ENCODE measurements at places on chromosomes 7 and 10. TPM values are rescaled to one million over a fixed set of nuclear protein-coding genes. Genes with fewer than 3 reads are reported as not detected.

GRCh38 chr10:123808286-123808685, 83.3 kb downstream of the CPXM2 start:
- H3K27me3 ChIP-seq, result peaks cover 38% of the 10 kb centered on the region
- H3K4me3 ChIP-seq, result no peak overlapping the region
- no peaks in the 10 kb centered on the region for H3K4me1 ChIP-seq
- no peak for DNase-seq
- no peaks in the 10 kb centered on the region for H3K36me3 ChIP-seq

CALML5 gene
- total RNA-seq, result not detected

DNA sequence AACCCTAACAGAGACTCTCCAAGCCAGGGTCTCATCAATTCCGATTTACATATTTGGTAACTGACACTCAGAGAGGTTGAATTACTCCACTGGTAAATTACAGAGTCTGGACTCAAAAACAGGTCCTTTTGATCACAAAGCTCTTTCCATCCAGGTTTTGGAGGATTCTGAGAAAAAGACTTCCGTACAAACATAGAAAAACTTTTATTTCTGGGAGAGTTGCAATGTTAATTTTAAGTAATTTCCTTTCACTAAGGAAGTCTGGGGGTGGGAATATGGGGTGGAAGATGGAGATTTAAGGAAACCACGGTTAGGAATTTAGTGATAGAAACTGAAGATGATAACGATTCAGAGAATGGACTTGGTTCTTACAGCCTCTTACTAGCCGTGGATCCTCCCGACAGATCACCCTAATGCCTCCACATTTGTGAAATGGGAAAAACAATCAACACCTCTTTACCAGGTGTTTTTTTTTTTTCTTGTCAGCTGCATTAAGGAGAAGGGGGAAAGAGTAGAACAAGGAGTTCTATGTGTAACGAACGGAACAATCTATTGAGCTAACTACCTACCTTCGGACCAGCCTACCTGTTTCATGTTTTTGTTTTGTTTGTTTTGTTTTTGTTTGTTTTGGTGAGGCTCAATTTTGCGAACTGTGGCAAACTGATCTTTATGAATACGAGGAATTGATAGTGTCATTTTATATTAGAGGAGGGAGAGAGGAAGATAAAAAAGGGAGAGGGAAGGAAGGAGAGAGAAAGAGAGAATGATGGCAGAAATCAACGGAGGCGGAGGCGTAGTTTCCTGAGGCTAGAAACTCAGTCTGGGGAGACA, 1.7 kb upstream of the RBM20 start:
- H3K4me1 ChIP-seq, result peaks cover 32% of the 10 kb centered on the region
- peaks cover 2% of the 10 kb centered on the region for H3K36me3 ChIP-seq
- peak overlapping the region; percentile 75 for H3K4me3 ChIP-seq
- H3K27ac ChIP-seq, result no peak overlapping the region
- no peak for DNase-seq
- H3K27me3 ChIP-seq, result peaks cover 52% of the 10 kb centered on the region

DNA sequence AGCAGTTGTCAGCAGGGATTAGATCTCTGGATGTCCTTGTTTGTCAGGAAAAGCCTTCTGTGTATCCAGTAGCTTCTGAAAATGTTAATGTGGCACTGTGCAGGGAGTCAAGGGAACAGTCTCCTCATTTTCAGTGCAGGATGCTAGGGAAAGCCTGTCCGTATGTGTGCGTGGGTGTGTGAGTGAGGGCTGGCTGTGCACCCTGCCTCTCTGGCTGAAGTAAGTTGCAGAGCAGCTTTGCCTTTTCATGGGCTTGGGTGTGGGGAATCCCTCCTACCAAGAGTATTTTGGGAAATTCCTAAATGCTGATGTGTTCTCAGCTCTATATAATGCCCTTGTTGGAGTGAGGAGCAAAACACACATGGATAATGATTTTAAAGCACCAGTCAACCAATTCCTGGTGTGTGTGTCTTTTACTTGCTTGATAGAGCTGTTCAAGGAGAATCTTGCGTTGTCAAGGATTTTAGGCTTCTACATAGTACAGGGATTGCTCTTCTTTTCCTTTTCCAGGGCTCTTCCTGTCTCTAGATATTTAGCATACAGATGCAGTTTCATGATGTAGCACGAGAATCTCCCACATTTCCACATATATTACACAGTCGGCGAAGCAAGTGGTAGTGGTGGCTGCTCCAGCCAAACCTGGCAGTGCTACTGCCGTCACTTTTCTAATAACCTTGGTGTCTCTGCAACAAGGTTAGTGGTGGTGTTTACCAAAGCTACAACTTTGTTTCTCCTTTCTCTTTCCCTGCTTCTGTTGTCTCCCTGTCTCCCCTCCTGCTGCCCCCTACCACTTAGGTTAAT, 92.8 kb downstream of the MCU start:
- no peak overlapping the region for H3K4me3 ChIP-seq
- no peak overlapping the region for H3K27ac ChIP-seq
- DNase-seq, result no peak
- no peaks in the 10 kb centered on the region for H3K27me3 ChIP-seq
- H3K4me1 ChIP-seq, result peaks cover 6% of the 10 kb centered on the region

CDK13 gene
- 47.6 TPM for total RNA-seq

MBL2 gene
- total RNA-seq, result not detected

DNA sequence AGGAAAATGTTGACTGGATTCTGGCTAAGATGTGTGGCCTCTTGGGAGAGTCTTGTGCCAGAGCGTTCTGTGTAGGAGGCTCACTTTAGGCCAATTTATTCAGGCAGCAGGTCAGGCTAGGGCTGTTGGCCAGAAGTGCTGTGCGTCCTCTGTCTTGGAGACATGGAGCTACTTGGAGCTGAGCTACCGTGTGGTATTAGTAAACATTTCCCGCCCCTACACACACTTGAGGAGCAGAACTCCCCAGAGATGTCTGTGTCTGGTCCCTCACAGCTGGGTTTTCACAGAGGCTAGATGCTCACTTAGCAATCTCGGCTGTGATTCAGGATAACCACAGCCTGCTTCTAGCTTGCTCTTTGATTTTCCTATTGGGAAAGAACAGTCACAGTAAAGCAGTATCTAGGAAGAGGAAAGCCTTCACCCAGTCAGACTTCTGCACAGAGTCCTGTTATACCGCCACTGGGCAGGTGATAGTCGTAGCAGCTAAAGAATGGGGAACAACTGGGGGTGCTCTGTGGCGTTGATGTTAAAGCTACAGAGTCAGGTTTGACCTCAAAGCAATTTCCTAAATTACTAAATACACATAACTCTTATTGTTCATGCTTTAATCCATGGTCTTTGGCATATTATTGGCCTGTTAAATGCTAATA, 86.7 kb downstream of the MDFIC start:
- H3K27me3 ChIP-seq, result no peaks in the 10 kb centered on the region
- H3K36me3 ChIP-seq, result peaks cover 11% of the 10 kb centered on the region
- peaks cover 50% of the 10 kb centered on the region for H3K4me1 ChIP-seq
- H3K4me3 ChIP-seq, result peak overlapping the region; percentile 60

IDI2 gene
- not detected for total RNA-seq

CCL24 gene
- total RNA-seq, result 0.46 TPM

PLEKHS1 gene
- not detected for total RNA-seq

DNA sequence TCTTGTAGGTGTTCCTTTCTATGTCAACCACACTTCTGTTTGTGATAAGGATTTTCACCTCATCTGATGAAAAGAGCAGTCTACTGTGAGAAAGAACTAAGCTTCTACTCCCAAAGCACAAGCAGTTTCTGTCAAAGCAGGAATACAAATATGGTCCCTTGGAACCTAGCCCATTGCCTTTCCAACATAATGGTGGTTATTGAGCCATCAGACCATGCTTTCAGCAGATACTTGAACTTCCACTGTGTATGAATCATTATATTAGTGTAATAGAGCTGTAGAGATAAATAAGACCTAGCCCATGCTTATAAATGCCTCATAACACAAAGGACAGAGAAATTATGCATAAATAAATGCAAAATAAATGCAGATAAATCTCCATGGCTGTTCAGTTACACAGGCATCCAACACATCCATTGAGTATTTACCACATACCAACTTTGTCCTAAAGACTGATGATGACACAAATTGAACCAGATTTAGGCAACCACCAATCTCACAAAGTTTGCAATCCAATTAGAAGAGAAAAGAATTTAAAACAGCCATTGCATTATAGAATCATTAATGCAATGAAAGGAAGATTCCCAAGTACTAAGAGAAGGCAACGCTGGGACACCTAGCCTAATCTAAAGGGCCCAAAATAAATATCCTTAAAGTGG, 729.4 kb upstream of the C7orf33 start:
- H3K4me1 ChIP-seq, result no peaks in the 10 kb centered on the region
- no peak overlapping the region for H3K4me3 ChIP-seq
- H3K36me3 ChIP-seq, result no peaks in the 10 kb centered on the region
- no peaks in the 10 kb centered on the region for H3K27me3 ChIP-seq

- H3K36me3 ChIP-seq, result no peaks in the 10 kb centered on the region
- H3K4me1 ChIP-seq, result no peaks in the 10 kb centered on the region
- H3K4me3 ChIP-seq, result no peak overlapping the region
- DNase-seq, result no peak
- no peak overlapping the region for H3K27ac ChIP-seq
These were observed 721.5 kb downstream of the GRID1 start for GRCh38 chr10:85645053-85645452.

DNA sequence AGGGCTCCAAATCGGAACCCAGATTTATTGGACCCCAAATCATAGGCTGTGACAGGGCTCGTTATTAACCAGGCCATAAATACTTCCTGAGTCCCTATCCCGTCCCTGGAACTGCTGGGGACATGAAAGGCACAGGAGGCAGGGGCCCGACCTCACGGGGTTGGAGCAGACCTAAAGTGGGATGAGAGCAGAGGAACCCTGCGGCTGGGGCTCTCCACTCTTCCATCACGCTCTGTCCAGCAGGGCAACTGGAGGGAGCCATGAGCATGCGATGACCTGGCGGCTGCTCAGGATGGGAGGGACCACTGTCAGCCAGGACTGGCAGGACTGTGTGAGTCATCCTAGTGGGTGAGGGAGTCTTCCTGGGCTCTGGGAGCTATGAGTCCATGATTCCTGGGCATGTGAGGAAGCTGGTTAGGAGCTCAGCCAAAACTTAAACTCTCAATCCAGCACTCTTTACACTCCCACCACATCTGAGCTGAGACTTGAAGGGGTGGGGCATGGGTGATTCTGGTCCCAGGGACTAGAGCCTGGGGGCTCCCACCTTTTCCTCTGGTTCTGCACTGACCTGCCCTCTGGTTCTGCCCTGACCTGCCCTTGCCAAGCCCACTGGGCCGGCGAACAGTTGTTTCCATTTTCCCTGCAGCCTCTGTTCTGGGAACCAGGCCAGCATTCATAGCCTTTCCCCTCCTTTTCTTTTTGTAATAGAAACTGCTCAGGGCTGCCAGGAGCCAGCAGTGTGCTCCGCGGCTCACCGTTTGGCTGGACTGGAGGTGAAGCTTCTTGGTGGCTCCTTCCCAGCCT, 47.1 kb downstream of the SYPL1 start:
- H3K27me3 ChIP-seq, result no peaks in the 10 kb centered on the region
- peaks cover 25% of the 10 kb centered on the region for H3K4me1 ChIP-seq
- DNase-seq, result no peak
- no peak overlapping the region for H3K27ac ChIP-seq

GRCh38 chr10:27138277-27138676, 15.9 kb downstream of the YME1L1 start:
- H3K36me3 ChIP-seq, result peaks cover 5% of the 10 kb centered on the region
- H3K27me3 ChIP-seq, result no peaks in the 10 kb centered on the region
- H3K4me1 ChIP-seq, result no peaks in the 10 kb centered on the region
- no peak for DNase-seq

DNA sequence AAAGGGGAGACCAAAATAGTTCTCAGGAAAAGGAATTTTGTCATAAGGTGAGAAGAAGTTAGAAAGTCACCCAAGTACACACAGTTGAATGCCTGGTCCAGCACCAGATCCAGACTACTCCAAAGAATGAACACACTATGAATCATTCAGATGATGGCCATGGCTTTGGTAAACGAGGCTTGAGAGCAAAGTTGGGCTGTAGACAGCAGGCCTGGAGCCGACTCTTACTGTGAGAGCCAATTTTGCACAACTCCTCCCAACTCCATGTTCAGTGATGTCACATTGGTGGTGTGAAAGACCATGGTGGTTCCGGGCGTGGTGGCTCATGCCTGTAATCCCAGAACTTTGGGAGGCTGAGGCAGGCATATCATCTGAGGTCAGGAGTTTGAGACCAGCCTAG, 131.6 kb downstream of the PKD1L1 start:
- H3K36me3 ChIP-seq, result no peaks in the 10 kb centered on the region
- no peaks in the 10 kb centered on the region for H3K4me1 ChIP-seq
- no peak overlapping the region for H3K27ac ChIP-seq
- H3K27me3 ChIP-seq, result no peaks in the 10 kb centered on the region
- DNase-seq, result no peak

DNA sequence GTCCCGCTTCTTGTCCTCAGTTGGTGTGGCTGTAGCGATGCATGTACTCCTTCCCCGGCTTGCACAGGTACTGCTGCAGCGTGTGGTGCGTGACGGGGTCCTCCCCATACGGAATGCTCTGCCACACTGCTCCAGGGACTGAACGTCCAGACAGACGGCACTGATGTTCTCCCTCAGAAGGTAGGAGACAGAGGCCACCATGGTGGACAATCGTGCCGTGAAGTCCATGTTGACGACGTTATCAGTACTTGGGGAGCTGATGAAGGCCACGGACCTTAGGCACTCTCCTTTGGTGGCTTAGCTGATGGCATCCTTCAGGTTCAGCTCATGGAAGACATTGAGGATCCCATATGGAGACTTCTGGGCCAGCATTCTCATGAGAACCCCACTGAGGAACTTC, 37.4 kb downstream of the AGAP6 start:
- DNase-seq, result no peak
- no peaks in the 10 kb centered on the region for H3K36me3 ChIP-seq
- no peak overlapping the region for H3K4me3 ChIP-seq

GRCh38 chr10:127447197-127447596, 101.9 kb upstream of the NPS start:
- no peaks in the 10 kb centered on the region for H3K36me3 ChIP-seq
- H3K4me3 ChIP-seq, result no peak overlapping the region
- no peak for DNase-seq
- H3K27me3 ChIP-seq, result no peaks in the 10 kb centered on the region
- no peak overlapping the region for H3K27ac ChIP-seq

- H3K27ac ChIP-seq, result no peak overlapping the region
- H3K4me1 ChIP-seq, result no peaks in the 10 kb centered on the region
- no peak for DNase-seq
- H3K27me3 ChIP-seq, result no peaks in the 10 kb centered on the region
- H3K36me3 ChIP-seq, result no peaks in the 10 kb centered on the region
These were observed 9.6 kb upstream of the AGMO start for GRCh38 chr7:15571301-15571878.

EVX1 gene
- not detected for total RNA-seq

SLC13A1 gene
- not detected for total RNA-seq

CYP3A4 gene
- not detected for total RNA-seq

DNA sequence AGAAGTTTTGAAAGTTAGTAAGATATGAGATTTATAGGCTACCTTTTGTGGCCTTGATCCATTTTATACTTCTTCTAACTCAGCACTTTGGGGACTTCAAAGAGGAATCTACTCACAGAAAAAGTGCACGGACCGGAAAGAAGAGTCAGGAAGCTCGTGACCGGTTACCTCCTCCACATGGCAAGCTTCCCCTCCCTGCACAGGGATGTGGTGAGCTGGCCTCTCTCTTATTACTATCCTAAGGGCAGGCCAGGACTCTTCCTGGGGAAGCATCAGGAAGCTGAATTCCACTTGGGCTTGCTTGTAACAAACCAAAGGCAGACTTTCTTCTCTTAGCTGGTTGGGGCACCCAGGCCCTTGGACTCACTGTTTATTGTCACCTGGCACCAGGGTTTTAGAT, 170.8 kb upstream of the GLI3 start:
- no peaks in the 10 kb centered on the region for H3K27me3 ChIP-seq
- no peaks in the 10 kb centered on the region for H3K4me1 ChIP-seq
- H3K4me3 ChIP-seq, result no peak overlapping the region
- no peak for DNase-seq
- no peak overlapping the region for H3K27ac ChIP-seq
